ENCODE measurements at places on chromosomes 4 and X.

GRCh38 chr4:182765987-182766856 is 151.0 kb downstream of the DCTD start:
- no peak for DNase-seq

GRCh38 chr4:71110499-71110898 is 117.0 kb downstream of the DCK start:
- no peak for DNase-seq

DNA sequence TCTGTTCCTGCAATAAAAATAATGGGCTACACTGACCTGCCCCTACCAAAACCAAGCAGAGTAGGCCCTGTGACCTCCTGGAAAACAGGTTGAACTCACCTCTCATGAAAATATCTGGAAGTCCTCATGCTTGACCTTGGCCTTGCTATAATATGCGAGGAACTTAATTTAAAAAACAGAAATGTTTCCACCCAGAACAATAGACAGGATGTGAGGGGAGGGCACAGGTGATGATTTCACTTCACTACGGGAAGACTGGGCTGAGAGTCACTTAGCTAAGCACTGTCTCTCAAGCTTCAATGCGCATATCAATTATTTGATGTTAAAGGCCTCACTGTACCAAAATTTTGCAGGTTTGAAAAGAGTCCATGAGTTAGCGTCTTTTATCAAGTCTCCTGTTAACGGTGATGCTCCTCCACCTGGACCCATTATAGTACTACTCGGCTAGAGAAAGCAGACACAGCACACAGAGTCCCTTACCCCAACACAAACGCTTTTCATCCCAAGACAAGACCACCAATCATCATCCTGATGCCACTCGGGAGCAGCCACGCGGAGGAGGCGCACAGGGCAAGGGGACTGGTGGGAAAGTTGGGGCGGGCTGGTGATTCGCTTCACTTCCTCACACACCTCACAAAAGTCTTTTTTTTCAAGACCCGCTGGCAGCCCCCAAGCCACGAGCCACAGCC is 25.9 kb downstream of the ZNF721 start:
- no peak for DNase-seq

DNA sequence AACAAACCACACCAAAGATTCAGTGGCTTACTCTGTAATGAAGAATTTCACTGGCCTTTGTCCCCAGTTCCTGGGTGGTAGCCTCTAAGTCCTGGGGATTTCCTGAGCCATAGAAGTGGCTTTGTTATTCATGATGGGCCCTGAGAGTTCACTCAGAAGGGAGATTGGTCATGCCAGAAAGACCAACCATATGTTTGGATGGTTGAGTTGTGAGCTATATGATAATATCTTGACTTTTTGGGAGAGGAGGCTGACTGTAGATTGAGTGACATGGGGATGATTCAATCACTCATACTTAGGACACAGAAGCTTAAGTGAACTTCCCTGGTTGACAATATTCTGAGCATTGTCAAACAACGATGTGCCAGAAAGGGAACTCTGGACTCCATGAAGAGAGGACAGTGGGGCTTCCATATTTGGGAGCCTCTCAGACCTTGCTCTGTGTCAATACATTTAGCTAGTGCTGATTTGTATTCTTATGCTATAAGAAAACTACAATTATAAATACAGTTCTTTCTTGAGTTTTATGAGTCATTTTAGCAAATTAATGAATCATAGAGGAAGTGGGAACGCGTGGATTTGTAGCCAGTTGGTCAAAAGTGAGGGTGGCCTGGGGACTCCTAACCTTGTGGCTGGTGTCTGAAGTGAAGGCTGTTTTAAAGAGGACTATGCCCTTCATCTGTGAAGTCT is 392.0 kb downstream of the GBA3 start:
- DNase-seq: no peak

GRCh38 chr4:122766950-122767349 is 34.4 kb downstream of the BBS12 start:
- no peak for DNase-seq

DNA sequence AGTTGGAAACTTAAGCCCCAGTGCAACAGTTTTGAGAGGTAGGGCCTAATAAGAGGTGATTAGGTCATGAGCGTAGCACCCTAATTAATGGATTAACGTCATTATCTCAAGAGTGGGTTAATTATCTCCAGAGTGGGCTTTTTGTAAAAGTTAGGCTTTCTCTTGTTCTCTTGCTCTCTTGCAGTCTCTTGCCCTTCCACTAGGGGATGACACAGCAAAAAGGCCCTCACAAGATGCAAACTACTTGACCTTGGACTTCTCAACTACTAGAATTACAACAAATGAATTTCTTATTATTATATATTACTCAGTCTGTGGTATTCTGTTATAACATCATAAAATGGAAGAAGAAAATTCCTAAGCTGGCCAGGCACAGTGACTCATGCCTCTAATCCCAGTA is 22.1 kb upstream of the NDST3 start:
- no peak for DNase-seq

DNA sequence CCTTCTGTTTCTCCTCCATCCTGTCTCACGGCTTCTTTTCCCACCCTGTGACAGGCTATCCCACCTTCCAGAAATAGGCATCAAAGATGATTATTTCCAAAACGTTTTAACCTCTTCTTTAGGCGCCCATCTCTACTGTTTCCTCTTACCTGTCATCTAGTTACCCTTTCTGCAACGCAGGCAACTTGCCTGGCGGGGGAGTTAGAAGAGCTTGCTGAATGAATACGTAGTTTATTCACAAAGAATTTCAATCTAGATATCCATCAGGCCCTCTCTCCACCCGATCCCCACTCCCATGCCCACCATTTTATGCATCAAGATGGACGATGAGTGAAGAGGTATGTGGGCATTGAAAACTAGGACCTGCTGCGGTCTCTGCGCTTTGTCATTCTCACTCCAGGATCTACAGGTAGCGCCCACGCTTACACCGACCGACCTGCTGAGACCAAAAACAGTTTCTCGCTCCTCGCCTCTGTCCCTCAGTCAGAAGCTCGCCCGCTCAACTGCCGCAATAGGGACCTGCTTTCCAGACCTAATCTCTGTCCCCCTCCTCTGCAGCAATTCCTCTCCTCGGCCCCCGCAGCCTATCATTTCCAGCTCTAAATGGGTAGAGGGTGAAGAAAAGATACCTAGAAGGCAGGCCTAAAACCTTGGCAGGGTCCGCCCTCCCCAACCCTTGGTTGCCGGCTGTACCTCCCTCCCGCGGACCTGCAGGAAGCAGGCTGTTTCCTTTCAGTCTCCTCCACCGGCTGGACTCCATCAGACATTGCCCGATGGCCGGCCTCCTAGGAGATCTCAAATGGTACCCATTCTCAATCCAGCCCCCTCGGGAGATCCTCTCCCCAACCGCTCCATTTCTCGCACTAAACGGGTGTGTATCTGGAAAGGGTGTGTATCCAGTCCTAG is 624 bp downstream of the BEX5 start:
- DNase-seq: no peak

GRCh38 chrX:17836830-17837229 is 24.3 kb downstream of the RAI2 start:
- DNase-seq: no peak
